NCI-H1092 (cell line): ENCODE measurements at places on chromosomes 2 and 18.
A peak's percentile ranks its signal among the peaks of the same experiment; 100 is the strongest.

GRCh38 chr2:30670453-30670852 is 136.8 kb downstream of the CAPN13 start:
- no peak for DNase-seq

DNA sequence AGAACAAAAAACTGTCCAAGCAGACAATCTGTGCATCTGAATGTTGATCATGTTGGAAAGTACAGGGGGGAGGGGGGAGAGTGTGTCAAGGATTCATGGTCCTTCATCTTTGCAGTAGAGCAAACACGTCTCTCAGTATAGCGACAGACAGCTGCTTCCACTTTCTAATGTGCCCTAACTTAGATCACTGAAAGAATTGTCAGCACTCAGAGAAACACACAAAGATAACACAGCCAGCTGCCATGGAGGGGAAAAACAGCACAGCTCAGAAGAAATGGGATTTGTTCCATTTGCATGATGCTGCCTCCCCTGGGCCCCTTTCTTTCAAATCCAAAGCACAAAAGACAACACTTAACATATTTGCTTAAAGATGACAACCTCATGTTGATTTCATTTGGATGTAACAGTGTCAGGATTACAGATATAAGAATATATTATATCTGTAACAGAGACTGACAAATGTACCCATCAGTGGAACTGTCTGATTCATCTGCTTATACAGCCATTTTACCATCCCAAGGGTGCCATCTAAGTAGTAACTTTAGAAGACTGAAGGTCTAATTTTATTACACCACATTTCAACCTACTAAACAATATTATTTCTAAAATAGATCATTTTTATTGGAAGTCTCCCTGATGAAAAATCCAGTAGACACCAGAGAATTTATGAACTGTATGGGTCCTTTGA is 17.7 kb downstream of the FIGN start:
- DNase-seq: no peak

GRCh38 chr2:129619471-129619870 is 360.0 kb upstream of the RAB6C start:
- peak; percentile 30 for DNase-seq

- DNase-seq: no peak
These were observed 24.7 kb downstream of the SNRPD1 start for GRCh38 chr18:21636769-21637168.

- DNase-seq: no peak
These were observed 170.5 kb upstream of the KCNJ3 start for GRCh38 chr2:154527962-154528361.

DNA sequence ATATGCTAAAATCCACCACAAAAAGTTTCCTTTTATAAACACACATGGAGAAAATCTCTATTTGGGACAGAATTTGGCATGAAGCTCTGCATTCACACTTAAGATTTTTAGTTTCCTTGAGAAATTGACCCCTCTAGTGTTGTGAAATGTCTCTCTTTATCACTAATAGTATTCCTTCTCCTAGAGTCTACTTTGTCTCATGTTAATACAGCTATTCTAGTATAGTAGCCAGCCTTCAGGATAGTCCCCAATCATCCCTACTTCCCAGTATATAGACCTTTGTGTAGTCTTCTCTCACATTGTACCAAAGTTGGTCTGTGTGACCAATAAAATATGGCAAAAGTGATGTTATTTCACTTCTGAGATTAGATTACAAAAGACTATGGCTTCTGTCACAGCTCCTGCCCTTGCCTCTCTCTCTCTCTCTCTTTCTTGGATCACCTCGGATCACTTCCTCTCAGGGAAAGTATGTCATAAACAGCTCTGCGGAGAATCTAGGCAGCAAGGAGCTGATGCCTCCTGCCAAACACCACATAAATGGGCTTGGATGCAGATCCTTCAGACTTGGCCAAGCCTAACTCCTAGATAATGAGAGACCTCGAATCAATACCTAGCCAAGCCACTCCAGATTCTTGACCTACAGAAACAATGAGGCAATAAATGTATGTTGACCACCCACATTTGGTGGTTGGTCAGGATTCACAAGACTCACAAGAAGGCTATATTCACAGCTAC is 59.7 kb upstream of the NABP1 start:
- no peak for DNase-seq

DNA sequence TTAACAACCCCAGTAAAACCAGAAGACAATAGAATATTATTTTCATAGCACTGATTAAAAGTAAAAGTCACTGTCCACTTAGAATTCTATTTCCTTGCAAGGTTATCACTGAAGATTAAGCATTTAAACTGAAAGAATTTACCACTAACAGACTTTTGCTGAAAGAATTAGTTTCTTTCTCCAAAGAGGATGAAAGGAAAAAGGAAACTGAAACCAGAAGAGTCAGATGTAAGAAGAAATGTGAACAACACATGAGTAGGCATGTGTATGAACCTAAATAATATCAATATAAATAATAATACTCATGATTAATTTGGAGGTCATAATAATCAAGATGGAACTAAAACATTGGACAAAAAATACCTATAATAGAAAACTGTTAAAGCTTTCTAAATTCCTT is 82.4 kb upstream of the KLHL29 start:
- DNase-seq: no peak

- DNase-seq: no peak
These were observed 11.1 kb downstream of the SNTG2 start for GRCh38 chr2:961786-962185.
